ENCODE measurements at places on chromosomes 5 and 9. TPM values are rescaled to one million over a fixed set of nuclear protein-coding genes. Genes with fewer than 3 reads are reported as not detected.

- DNase-seq: no peak
Observed at GRCh38 chr5:5320062-5320805, 102.2 kb upstream of the ICE1 start.

GRCh38 chr9:137545123-137545522 is 5.1 kb downstream of the PNPLA7 start:
- no peak for DNase-seq

DNA sequence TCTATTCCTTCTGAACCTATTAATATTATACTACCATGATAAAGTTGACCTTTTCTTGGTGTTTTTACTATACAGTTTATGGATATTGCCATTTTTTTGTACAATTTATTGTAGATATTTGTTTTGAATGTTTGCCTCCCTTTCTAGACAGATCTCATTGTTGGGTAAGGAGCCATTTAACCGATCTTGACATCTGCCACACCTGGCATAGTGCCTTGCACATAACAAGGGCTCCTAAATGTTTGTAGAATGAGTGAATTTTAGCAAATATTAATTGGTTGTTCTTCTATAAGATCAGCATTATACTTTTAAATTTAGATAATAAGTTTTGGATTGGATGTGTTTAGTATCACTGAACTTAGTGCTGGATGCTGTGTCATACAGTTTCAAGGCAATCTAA is 175.3 kb downstream of the GDNF start:
- DNase-seq: no peak

PCDHGB5 gene
- total RNA-seq: not detected

GRCh38 chr5:149550268-149550583 is 1.0 kb downstream of the CSNK1A1 start:
- no peak for DNase-seq

SLC4A9 gene
- 0.13 TPM for total RNA-seq

GRCh38 chr5:180313677-180314505 is 22.0 kb upstream of the MAPK9 start:
- peak; percentile 45 for DNase-seq

DNA sequence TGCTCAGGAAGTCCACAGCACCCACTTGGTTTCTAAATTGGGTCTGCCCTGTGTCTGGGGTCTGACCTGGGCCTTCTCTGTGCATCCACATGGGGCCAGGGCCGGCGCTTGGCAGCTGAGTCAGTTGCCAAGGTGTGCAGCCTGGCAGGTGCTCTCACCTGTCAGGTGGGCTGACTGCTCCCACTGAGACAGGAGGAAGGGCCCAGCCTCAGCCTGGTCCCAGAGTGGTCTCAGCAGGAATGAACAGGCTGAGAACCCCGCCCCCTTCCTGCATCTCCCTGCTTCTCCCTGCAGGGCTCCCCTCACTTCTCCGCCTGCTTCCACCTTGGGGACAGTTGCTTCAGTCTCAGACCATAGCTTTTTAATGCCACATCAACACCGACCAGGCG is 60.5 kb downstream of the BARX1 start:
- DNase-seq: no peak
